ENCODE measurements at places on chromosomes 1 and 21. TPM values are rescaled to one million over a fixed set of nuclear protein-coding genes. Genes with fewer than 3 reads are reported as not detected.

DNA sequence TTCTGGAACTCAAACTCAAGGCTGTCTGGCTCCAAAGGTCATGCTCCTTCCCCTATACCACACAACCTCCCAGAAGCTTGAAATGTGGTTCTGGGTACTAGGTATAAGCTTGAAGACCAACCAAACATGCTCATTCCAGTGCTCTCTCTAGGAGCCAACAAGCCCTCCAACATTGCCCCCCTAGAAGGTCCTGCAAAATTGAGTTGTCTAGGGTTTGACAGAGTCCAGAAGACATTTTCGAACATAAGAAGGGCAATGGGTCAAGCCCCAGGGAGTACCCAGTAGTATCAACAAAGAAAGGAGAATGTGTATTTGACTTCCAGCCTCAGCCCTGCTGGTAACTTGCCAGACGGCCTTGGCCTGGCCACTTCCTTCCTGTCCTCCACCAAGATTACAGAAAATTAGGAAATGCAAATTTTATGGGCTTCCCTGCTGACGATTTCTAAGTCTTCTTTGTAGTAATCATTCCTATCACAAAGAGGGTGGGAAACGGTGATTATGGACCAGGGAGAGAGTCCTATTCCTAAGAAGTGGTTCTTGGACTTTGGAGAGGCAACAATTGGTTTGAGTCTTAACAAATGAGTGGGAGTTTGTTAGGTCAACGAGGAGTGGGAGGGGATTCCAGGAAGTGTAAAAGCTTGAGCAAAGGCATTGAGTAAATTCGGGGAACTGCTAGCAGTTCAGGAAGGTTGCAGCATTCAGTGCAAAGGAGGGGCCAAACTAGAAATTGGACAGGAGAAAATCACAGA lies 18.7 kb upstream of the SLAMF1 start:
- DNase-seq = peak; percentile 85

DNA sequence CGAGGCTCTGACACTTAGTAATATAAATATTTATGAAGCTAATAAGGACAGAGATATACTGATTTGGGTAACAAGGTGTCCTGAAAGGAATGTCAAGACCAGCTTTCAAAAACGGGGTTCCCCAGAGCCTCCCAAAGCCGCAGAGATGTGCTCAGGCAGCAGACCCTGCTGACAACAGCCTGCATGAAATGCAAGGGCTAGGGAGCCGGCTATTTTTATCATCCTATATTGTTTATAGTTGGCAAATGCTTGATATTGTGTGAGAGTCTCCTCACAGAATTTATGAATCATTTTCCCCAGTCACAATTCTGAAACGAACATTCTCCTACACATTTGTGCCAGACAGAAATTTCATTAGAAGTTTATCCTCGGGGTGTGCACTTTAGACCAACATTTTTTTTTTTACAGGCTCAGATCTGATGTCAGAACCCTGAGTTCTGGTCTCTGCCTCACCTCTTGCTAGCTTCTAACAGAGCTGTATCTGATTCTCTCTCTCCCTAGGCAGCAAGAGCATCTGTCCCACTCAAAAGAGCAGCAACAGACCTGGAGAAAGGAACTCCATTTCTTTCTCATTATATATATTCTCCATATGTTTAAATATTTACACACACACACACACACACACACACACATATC lies 302.3 kb upstream of the PLD5 start:
- DNase-seq = no peak

DNA sequence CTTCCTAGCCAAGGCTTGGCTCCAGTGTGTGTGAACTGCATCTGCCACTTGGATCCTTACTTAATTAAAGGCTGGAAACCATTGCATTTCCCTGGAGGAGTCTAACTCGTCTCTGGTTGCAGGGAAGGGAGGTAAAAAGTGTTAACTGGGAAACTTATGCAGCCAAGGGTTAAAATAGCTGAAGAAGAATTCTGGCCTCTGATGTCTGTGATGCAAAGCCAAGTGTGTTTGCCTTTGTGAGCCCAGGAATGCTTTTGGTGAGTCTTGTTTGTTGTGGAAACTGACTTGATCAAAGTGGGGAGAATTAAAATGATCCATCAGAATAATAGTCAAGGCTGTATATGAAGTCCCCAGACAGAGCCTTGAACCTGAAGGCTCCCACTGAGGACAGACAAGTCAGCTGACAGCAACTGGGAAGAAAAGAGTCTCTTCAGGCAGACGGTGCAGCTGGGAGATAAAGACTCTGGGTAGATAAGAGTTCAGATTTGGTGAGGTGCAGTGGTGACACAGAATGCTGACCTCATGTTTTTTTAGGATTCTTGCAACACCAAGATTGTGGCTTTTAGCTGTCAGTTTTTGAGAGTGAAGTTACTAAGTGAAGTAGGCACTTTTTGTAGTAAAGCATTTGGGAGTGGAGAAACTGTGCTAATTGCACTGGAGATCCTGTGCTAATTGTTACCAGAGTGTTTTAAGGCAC lies 59.5 kb upstream of the WLS start:
- no peak for DNase-seq

PTPRU gene
- total RNA-seq = 22.1 TPM

MPL gene
- total RNA-seq = 0.40 TPM

S100A13 gene
- total RNA-seq = 153 TPM

DNA sequence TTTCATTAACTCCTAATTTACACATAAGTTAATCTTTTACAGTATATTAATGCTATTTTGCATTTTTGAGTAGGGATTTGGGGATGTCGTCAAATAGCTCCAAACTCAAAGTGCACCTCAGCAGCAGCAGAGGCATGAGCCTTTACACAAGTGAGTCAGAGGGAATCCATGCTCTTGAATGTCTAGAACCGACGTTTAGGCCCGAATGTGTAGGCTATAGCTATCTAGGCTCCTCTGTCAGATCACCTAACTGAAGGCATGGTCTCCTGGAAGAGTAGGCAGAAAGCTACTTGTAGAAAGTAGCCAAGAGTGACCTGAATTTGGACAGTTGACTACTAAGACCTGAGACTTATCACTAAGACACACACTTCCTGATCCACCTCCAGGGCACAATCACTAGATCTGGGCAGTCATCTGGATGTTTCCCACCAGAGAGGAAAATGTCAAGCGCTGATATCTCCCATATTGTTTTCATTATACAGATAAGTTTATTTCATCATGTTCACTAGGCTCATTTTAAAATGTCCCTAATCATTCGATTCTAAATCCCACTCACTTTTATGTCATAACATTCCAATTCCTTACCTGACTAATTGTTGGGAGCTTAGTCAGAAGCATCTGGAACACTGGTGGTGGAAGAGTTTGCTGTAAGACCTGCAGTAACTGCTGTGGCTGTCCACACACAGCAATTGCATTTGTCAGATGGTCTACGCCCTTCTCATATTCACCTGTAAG lies 15.3 kb downstream of the TOMM20 start:
- no peak for DNase-seq

DNA sequence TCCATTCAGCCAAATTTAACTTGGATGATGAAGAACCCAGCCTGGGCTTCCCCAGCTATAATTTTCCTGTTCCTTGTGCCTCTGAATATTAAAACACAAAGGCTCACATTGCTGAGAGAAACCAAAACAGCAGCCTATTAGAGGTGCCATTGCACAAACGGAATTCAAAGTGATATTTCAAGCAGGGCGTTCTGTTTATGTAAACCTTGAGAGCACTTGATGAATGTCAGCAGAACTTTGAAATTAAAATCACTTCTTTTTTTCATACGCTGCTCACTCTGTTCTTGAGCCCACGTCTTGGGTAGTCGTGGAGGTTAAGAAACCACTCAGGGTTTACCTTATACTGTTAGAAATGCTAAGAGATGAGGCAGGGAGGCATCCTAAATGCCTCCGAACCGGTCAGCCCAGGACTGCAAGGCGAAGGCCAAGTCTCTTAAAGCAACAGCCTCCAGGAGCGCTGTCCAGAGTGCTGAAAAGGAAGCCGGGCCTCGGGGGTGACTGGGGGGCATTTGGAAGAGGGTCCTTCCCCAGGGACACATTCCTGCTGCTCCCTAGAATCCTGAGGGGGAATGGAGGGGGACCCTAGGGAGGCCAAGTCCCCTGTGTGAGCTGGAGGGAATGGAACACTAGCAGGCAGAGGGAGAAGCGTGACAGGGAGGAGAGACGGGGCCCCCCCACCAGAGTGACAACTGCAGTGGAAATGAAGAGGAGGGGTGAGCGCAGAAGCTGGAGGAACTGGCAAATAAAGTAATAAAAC lies 154.8 kb upstream of the VAMP3 start:
- peak; percentile 59 for DNase-seq

GRCh38 chr1:189350983-189351616 lies 1126.6 kb downstream of the BRINP3 start:
- no peak for DNase-seq

C8B gene
- not detected for total RNA-seq

- no peak for DNase-seq
These were observed 35.3 kb downstream of the PIK3R3 start for GRCh38 chr1:46097149-46097472.

- DNase-seq = no peak
These were observed 32.5 kb upstream of the SMYD2 start for GRCh38 chr1:214248311-214249085.

- no peak for DNase-seq
These were observed 1.3 kb upstream of the CD5L start for GRCh38 chr1:157842939-157843338.

DNA sequence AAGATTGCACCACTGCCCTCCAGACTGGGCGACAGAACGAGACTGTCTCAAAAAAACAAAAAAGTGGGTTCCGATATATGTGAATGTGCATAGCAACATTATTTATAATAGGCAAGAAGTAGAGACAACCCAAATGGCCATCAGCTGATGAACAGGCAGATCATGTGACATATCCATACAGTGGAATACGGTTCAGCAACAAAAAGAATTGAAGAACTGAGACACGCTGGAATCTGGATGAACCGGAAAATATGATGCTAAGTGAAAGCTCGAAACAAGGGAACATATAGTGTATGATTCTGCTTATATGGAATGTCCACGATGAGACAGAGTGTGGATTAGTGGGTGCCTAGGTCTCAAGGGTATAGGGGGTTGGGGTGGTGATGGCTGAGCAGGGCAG lies 28.5 kb upstream of the MORC3 start:
- no peak for DNase-seq

POFUT2 gene
- total RNA-seq = 15.3 TPM

- DNase-seq = no peak
These were observed 33.7 kb downstream of the KCND3 start for GRCh38 chr1:111955755-111956154.

GRCh38 chr1:109240158-109241152 lies 8.9 kb upstream of the CELSR2 start:
- peak; percentile 83 for DNase-seq

OR10J1 gene
- total RNA-seq = not detected

- DNase-seq = no peak
These were observed 17.3 kb downstream of the ZFYVE9 start for GRCh38 chr1:52159033-52159789.

HCRTR1 gene
- 0.46 TPM for total RNA-seq

- DNase-seq = no peak
These were observed 43.9 kb downstream of the SUSD4 start for GRCh38 chr1:223319905-223320580.

DNA sequence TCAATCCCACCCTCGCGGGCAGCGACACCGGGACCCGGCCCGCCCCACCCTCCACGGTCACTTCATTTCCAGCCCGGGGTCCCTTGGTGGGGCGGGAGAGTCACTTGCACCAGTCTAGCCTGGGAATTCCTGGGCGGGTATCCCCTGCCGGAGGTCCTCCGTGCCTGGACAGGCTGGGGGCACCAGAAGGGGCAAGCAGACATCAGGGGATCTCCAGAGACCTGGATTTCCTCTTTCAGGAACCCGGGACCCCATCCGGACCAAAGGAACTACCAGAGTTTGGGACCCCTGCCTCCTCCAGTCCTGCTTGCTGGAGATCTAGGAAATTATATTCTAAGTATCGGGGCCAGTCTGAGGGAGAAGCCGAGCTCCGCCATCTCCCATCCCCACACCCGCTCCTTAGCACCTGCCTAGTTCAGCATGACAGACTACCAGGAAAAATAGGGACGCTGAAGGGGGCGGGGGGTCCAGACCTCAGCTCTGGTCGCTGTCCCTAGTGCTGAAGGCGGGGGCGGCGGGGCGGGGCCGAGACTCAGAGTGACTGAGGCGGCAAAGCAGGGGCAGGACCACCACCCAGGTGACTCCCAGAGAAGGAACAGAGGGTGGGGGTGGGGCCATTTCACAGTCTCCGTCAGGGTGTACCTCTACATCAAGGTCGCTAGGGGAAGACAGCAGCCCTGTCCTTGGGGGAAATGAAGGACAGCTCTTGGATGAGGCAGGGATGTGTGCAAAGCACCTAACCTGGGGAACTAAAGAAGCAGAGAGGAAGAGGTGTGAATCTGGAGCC lies 832 bp downstream of the HCN3 start:
- peak; percentile 69 for DNase-seq

DNA sequence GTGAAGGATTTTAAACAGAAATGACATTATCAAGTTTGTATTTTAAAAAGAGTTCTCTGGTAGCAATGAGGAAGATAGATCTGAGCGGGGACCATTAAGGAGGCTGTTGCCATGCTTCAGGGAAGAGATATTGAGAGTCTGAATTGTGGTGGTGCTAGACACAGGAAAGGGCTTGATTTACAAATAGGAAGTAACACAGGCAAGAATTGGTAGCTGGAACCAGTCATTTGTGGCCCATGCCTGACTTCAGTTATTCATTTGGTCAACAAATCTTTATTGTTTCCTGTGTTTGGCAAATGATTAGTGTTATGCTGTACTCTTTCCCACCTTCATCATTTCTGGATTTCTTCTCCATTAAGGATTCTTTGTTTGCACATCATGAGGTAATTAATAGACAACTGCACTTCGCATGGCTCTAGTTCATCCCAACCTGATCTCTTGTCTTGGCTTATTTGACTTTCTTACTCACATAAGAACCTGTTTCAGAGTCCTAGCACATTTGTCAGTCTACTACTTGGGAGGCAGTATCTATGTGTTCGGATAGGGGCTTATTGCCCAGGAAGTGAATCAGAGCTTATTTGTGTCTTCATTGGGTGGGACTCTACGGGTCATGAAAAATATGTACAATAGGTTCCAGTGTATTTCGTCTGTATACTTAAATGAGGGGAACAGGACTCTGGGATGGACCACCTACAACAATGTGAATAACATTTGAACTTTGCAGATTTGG lies 32.3 kb downstream of the EEIG2 start:
- no peak for DNase-seq

DNA sequence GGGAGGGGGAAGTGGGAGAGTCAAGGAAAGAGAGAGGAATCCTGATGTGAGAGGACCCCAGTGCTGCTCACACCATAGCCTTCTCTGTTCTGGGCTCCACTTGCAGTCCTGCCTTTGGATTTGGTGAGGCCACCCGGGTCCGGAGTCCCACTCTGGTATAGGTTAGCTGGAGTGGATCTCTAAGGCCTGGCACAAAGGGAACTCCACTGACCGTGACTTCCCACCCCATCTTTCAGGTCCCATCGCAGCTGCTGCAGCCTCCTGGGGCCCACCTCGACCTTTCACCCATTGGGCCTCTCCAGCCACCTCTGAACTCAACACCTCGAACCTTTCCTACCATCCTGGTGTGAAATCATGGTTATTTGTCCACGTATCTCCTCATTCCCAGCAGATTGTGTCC lies 324.4 kb downstream of the MATN1 start:
- DNase-seq = no peak

AMY2A gene
- not detected for total RNA-seq

DNA sequence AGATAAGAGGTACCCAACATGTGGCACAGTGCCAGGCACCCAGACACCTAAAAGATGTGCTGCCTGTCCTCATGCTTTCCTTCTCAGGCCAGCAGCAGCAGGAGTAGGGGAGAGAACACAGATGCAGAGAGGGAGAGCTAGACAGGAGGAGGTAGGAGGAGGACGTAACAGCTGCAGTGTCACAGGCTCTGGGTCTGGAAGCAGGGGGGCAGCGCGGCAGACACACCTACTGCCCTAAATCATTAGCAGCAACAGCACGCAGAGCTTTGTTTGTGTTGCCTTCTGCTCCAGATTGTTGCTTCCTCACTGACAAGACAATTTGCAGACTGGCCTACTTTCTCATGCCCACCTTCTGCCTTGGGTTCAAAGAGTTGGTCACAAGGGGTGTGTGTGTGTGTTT lies 196.7 kb upstream of the DAB1 start:
- DNase-seq = no peak
